ENCODE measurements at places on chromosomes 3 and 15.

DNA sequence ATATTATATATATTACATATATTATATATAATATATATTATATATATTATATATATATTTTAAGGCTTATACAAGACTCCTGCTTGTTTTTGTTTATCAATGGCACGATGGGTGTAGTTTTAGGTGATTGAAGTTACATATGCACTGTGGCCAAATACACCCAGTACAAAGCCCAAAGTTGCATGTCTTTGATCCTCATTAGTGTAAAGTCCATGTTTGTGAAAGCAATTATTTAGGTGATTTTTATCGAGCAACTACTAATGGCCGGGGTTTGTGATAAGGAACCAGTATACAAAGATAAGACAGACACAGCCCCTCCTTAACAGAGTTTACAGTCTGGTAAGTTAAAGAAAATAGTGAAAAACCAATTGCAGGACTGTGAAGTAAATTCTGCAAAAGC is 154.3 kb downstream of the CHDH start:
- DNase-seq: no peak

DNA sequence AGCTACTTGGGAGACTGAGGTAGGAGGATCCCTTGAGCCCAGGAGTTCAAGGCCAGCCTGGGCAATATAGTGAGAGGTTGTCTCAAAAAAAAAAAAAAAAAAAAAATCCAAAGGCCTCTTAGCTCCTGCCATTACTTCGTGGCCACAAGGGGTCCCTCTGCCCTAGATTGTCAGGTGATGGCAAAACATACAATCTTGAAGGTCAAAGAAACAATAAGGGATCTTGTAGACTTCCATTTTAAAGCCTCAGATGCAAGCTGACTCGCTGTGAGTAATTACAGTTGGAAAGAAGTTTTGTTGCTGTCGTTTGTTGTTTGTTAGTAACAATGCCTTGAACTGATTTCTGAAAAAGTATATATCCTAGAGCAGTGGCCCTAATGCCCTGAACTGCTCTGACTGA is 55.9 kb upstream of the PLCL2 start:
- DNase-seq: no peak

DNA sequence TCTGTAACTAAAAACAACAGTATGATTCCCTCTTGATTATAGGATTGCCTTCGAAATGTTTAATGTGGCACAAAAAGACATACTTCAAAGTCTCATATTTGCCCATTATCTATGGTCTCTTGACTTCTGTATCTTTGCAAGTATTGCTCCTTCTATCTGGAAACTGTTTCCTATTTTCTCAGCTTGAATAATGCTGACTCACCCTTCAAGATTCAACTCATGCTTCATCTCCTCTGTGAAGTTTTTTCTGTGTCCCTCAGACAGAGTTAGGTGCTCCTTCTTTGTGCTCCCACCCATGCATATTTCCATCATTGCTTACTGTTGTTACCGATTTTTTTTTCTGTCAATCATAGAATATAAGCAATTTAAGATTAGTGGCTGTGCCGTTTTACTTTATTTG is 192.8 kb upstream of the ROBO1 start:
- no peak for DNase-seq

GRCh38 chr3:167116120-167116922 is 263.8 kb downstream of the ZBBX start:
- DNase-seq: no peak

DNA sequence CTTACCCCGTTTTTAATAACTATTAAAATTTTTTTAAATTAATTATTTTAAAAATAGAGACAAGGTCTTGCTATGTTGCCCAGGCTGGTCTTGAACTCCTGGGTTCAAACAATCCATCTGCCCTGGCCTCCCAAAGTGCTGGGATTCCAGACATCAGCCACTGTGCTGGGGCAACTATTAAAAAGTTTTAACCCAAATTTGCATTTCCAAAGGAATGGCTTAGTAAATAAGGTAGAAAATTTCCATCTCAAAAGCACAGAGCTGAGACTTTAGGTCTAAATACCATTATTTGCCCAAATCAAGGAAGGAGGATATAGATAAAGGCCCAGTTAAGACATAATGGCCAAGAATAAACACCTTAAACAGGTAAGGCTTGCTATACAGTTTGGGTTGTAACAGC is 56.4 kb downstream of the MINDY4B start:
- no peak for DNase-seq

DNA sequence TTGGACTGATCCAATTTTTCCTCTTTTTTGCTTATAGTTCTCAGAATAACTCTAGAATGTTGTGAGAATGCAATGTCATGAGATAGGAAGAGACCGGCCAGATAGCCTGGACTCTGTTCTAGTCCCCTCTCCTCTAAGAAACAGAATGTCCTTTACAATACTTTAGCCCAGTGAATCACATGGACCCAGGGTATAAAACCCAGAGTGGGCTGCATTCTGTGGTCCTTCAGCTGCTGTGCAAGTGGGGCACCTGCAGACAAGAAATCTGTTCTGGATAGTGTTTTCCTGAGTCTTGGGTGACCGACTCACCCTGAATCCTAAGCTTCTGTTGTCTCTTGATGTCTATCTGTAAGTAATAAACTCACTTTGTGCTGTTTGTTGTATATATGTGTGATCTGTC is 368.6 kb upstream of the DPH6 start:
- no peak for DNase-seq
